ENCODE measurements at places on chromosomes 5 and 9.

- no peak for DNase-seq
These were observed 335.8 kb downstream of the IRX2 start for GRCh38 chr5:2415678-2416077.

- DNase-seq: no peak
These were observed 55.2 kb upstream of the ADRA1B start for GRCh38 chr5:159861086-159861485.

- DNase-seq: no peak
These were observed 470.1 kb downstream of the IRX1 start for GRCh38 chr5:4065472-4066320.

DNA sequence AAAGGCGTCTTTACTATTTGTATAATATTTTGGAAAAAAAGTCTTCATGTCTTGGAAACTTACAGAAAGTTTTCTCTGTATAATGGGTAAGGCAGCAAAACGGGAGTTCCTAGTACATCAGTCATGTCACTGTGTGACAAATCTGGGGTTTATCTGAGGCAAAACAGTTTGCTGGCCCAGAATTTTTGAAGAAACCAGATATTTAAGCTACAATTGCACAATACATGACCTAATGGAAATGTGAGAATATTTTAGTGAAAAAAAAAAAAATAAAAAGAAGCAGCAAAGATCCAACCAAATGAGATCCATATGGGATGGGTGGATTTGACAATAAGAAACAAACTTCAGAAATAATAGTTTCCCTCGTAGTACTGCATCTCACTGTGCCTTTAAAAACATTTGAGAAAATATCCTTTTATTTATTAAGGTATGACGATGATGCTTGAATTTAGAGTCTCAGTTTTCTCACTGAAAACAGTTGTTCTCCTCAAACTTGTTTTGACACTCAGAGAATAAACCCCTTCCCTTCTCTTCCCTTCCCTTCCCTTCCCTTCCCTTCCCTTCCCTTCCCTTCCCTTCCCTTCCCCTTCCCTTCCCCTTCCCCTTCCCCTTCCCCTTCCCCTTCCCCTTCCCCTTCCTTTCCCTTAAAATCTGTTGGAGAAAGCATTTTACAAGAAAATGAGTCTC lies 180.5 kb upstream of the TUT7 start:
- DNase-seq: no peak

GRCh38 chr9:110356639-110357395 lies 19.2 kb upstream of the TXNDC8 start:
- DNase-seq: no peak

GRCh38 chr5:154265197-154265773 lies 74.8 kb downstream of the GALNT10 start:
- no peak for DNase-seq

DNA sequence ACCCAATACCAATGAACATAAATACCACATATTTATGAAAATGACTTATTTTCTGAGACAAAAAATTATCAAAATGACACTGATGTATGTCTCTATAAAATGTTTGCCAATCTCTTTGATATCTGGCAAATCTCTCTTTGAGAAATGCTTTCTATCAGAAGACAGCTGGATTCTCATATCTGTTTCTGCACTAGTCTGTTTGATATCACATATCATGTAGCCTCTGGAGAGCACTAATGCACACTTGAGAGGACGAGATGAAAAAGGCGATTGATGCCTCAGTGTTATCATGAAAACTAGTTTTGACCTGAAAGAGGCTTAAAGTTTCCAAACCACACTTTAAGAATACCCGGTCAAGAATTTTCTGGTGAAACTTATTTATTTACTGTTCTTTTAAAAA lies 29.1 kb upstream of the ANKRD55 start:
- DNase-seq: no peak

DNA sequence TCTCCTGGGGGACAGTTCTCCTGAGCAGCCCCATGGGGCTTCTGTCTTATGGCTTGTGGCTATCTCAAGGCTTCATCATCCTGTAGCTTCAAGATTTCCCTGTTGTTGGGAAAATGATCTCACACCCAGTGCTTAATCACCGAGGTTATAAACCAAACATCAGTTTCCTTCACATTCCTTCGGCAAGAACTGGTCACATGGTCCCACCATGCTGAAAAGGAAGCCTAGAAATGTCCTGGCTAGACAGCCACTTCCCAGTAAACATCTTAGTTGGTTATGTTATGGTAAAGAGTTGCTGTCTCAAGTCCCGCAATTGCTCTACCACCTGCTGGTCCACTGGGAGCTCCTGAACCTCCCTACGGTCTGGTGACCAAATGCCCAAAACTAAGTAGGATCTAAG lies 66.0 kb downstream of the RAB3C start:
- no peak for DNase-seq

- no peak for DNase-seq
These were observed 1.5 kb downstream of the AFF4 start for GRCh38 chr5:132961887-132962286.

DNA sequence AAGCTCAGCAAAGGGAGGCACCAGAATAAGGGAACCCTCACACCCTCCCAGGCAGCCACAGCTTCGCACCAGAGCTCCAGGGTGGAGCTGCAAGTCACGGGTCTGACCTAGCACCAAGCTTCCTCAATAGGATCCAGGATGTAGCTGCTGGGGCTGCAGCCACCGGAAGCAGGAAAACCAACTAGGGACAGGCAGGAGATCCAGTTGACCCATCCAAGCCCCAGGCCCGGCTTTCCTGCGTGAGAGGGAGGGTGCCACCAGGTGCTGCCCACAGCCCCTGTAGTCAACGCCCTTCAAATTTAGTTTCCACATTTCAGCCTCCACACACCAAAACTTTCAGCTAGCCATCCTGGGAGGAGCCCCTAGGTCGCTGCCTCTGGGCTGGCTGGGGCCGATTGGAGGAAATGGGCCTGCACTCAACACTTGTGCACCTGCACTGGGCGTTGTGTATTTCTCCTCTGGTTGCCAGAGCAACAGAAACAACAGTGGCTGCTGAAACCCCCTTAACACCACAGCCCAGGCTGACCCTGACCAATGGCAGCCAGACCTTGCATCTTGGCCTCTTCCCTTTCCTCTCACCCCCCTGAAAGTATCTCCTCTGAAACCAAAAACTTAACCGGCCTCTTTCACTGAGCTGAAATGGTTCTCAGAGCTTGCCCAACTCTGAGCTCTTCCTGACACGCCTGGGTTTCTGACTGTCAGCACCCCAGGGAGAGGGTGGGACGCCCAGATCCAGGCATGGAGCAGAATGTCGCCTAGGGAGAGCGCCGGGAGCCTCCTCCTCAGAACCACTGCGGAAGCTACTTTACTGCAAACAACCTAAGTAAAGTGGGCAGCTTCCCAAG lies 226.5 kb upstream of the MAP3K1 start:
- DNase-seq: peak; percentile 33

GRCh38 chr5:29162297-29162696 lies 2031.2 kb upstream of the CDH6 start:
- no peak for DNase-seq

GRCh38 chr5:73496984-73497457 lies 1.2 kb upstream of the BTF3 start:
- DNase-seq: no peak

DNA sequence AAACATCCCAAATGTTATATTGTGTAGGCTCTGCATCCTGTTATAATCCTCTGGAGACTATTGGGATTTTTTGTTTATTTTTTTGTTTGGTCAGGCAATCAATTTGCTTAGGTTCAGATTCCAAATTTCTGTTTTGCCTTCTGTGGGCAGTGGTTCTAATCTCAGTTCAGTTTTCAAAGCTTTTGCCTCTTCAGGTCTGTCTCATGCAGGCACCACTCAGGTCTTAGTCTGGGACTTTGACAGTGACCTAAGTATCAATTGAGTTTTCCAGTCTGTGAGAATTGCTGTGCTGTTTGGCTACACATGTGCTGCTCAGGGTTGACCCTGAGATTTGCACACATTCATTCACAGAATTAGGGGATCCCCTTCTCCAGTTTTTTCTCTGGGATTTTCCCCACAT lies 14.1 kb downstream of the SNX2 start:
- no peak for DNase-seq

- no peak for DNase-seq
These were observed 59.5 kb upstream of the CHSY3 start for GRCh38 chr5:129844764-129845163.

DNA sequence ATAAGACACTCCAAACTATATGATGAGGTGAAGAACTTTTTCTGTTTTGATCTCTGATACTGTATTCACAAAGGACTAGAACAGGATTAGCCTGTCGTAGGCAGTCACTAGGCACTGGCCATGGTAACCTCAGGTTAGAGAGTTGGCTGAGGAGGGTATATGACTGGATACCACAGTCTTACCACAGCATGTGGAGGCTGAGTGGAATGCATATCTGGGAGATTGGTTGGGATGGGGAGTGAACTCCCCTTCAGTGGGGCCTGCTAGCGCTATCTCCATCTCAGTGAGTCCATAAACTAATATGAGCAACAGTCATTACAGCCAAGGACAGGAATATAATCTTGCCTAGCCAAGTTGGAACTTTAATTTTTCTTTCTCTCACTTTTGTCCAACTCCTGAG lies 339.1 kb downstream of the SPATA31D1 start:
- no peak for DNase-seq

DNA sequence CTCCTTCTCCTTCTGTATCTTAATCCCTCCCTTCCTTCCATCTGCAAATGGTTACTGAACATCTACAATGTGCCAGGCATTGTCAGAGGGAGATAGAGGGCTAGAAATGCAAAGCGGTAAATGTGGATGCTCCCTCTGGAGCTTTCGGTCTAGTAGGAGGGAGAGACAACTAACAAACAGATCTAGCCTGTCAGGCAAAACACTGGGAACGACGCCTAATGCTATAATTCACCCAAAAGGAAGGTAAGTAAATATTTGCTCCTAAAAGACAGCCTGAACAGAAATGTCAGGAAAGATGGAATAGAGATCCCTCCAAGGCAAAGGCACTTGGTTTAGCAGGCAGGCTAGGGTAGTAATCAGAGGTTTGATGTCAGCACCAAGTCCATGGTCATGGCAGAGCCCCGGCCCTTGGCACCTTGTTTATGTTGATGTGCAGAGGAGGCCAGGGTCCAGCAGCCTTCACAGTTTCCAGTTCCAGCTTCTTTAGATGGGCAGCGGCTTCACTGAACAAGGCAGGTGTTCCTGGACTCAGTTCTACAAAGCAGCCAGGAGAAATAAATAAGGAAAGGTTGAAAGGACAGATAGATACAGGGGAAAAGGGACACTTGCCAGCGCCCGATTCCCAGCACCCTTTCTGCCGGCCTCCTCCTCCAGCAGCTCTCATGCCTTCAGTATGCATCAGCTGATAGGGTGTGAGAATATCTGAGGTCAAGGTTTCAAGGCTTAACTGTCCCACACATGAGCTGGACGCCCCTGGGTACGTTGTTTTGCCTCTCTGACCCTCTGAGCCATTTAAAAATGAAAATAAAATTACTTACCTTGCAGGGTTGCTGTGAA lies 46.5 kb upstream of the FRRS1L start:
- no peak for DNase-seq

DNA sequence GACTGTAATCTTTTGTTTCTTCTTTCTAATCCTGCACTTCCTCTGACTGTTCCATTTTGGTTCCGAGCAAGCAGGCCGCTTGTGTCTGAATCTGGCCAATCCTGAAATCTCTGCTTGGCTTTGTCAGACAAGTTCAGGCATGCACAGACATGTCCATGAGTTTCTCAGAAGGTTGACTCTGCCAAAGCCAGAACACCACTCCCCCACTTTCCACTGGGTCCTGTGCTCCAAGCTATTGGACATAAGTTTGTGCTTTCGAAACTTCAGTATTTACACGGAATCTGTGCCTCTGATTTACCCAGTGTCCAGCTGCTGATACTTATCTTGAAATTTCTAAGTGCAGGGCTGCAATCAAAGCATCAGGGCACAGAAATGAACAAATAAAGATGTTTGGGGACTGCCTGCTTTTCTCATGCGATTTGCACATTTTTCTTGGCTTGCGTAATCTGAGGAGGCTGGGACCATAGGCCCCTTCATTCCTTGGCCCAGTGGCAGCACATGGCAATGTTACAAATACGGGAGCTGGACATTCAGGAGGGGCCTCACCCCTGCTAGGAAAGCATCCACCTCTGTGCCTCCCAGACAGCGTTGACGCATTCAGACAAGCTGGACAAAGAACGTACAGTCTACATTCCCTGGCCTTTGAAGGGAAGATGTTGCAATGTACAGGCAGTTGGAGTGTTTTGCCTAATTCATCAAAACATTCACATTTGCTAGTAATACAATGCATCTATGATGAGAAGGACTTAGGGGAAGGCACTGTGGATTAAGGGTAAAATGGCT lies 209.2 kb upstream of the PAPPA start:
- DNase-seq: no peak

- no peak for DNase-seq
These were observed 2.0 kb downstream of the BRD3 start for GRCh38 chr9:134065612-134066419.

Measured in activated T-helper 1 cell treated with anti-CD3 and anti-CD28 coated beads, Interleukin-2, amount 50 U/mL, for 16 hours (primary cell).